Sigmoid colon (tissue), 7 donors: ENCODE measurements at places on chromosomes 6 and 20. TPM values are rescaled to one million over a fixed set of nuclear protein-coding genes. Genes with fewer than 3 reads are reported as not detected.

DNA sequence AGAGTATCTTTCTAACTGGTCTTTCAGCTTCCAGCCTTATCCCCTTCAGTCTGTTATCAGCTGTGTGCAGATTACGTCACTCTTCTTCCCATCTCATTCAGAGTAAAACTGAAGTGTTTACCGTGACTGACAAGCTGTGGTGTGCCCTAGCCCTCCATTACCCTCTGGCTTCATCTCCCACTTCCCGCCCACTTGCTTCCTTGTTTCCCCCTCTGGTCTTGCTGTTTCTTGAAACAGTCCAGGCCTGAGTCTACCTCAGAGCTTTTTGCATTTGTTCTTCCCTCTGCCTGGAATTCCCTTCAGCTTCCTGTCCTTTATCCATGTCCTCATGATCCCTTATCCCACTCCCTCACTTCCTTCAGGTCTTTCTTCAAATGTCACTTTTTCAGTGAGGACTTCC is 66.9 kb downstream of the CARMIL1 start:
- no peaks in the 10 kb centered on the region for H3K36me3 ChIP-seq
- no peaks in the 10 kb centered on the region for H3K27me3 ChIP-seq
- DNase-seq, result no peak
- H3K4me3 ChIP-seq, result no peak overlapping the region

DNA sequence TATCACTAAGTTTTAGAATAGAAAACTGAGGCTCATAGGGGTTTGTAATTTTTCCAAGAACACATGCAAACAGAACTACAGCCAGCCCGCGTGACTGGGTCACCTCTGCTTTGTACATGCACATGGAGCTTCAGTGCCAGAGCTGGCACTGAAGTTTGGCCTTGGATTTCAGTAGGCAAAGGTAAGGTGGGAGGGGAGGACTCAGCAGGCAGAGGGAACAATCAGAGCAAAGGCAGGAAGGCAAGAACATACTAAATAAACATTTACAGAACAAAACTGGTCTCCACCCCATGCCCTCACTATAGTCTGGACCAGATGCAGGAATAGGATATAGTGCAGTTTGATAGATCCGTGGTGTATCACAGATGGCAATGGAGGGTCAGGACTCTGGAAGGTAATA is 13.6 kb upstream of the ABRACL start:
- H3K36me3 ChIP-seq, result no peaks in the 10 kb centered on the region
- peaks cover 5% of the 10 kb centered on the region for H3K4me1 ChIP-seq
- H3K4me3 ChIP-seq, result no peak overlapping the region
- no peaks in the 10 kb centered on the region for H3K27me3 ChIP-seq

DNA sequence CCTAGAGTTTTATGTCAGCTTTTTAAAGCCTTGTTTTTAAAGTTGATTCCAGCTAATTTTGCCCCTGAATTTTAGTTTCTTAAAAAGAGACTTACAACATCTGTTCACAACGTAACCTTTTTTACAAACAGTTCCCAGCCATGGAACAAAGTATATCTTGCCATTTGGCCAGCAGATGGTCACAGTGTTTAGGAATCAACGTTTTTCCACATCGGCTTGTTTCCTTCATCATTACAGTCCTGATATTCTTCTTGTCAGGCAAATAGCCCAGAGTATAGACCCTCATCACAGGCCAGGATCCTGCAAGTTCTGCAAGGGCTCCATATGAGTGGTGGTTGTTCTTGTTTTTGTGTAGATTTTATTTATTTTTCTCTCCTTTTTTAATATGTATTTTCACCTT is 341.7 kb upstream of the HTR1E start:
- no peaks in the 10 kb centered on the region for H3K4me1 ChIP-seq
- H3K27ac ChIP-seq, result no peak overlapping the region
- H3K27me3 ChIP-seq, result no peaks in the 10 kb centered on the region
- no peak for DNase-seq

DNA sequence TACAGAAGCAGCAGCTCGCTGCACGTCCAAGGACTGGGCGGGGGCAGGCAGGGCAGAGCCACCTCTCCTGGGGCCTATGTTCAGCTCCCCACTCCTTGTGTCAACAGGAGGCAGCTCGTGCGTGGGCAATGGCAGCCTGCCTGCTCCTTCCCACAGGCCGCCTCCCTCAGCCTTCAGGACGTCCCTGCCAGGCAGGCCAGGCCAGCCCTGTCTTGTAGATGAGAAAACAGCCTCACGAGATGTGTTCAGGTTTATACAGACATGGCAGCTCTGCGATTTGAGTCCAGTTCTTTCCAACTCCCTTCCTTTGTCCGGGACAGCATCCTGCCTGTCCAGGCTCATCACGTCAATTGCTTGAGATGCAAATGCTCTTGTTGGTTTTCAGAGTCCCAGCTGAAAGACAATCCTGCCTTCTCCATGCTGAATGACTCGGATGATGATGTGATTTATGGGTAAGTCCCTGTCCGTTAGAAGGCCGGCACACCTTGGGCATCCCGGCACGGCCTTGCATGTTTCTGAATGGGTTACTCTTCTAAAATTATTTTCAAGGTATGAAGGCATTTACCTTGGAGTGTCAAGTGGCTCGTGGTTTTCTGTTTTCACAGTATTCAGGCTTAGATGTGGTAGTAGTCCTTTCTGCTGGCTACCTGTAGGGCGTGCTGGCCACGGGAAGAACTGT is 13.5 kb downstream of the DYNLT1 start:
- peak; percentile 78 for DNase-seq
- H3K4me1 ChIP-seq, result no peaks in the 10 kb centered on the region
- peaks cover 5% of the 10 kb centered on the region for H3K36me3 ChIP-seq
- no peaks in the 10 kb centered on the region for H3K27me3 ChIP-seq
- no peak overlapping the region for H3K4me3 ChIP-seq

Gene FOXA2
- not detected for total RNA-seq

Gene PGC
- not detected for total RNA-seq
